ENCODE measurements at places on chromosomes 2 and 18. TPM values are rescaled to one million over a fixed set of nuclear protein-coding genes. Genes with fewer than 3 reads are reported as not detected.

FMNL2 gene
- total RNA-seq, result 26.6 TPM

EGR4 gene
- 0.33 TPM for total RNA-seq

DSG2 gene
- 57.7 TPM for total RNA-seq

SULT1C4 gene
- not detected for total RNA-seq

SALL3 gene
- not detected for total RNA-seq

LYPD6B gene
- 0.10 TPM for total RNA-seq

All from A549 treated with Hydrocortisone at 1 μM for 4 hours (cell line).